ENCODE measurements at places on chromosomes 3 and 15.

GRCh38 chr3:74640211-74640610 is 25.8 kb upstream of the CNTN3 start:
- DNase-seq = no peak

DNA sequence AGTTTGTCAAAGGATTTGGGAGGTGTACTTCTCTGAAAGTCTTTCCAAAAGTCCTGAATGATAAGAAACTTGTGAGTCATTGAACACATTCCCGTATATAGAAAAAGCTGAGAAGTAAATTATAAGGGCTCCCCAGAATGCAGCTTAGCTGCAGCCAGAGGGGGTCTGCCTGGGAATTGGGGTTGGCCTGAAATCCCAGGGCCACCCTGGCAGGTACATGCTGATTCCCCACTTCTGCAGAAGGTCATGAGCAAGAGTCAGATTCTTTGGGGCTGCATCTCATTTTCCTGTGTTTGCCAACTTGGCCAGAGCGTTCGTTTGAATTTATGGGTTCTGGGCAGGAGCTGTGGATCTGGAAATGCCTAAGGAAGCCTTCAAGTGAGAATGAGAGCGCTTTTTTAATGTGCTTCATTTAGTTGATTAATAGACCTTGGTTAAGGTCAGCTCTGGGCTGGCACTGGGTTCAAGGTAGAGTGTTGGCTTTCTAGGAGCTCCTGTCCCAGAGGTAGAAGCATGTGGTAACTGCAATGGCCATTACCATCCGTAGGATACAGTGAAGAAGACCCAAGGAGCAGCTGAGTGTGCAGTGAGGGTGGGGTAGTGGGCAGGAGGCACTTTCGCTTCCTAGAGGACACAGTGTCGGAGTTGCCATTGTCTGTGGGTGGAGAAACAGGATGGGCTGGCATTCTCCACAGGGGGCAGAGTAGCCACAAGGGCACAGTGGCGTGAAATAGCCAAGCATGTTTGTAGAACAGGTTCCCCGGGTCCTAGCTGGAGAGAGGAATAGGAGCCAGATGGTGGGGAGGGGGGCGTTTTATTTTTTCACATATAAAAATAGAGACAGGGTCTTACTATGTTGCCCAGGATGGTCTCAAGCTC is 3.2 kb downstream of the SLC6A6 start:
- no peak for DNase-seq

DNA sequence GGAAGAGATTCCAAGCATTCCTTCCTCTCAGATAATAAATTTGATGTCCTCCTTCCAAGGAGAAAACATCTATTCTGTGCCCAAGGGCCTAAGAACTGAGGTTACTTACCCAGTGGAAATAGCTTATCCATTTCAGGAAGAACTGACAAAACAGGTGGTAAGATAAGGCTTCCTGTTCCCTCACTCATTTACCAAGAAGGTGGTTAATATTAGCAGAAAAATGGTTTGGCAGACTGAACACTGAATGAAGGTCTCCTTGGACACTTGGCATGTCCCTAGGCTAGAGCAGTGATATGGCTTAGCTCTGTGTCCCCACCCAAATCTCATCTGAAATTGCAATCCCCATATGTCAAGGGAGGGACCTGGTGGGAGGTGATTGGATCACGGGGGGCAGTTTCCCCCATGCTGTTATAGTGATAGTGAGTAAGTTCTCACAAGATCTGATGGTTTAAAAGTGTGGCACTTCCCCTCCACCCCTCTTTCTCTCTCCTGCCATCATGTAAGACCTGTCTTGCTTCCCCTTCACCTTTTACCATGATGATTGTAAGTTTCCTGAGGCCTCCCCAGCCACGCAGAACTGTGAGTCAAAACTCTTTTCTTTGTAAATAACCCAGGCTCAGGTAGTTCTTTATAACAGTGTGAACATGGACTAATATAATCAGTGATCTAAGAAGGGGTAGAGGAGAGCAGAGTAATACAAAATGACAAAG is 127.4 kb downstream of the ST8SIA2 start:
- no peak for DNase-seq

DNA sequence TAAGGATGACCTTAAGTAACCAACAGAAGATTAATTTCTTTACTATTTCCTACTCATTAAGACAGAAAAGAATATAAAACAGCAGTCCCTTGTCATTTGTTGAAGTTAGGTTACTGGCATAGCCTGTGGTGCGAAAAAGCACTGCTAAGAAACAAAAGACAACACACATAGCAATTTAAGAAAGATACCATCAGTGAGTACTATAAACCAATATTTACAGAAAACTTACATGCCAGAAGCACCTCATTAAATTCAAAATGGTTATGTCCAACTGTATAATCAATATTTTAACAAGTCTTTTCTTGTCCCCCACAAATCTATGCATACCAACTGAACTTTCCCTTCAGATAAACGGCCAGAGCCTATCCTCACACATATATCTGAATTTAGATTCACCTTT is 42.0 kb downstream of the ANKRD28 start:
- no peak for DNase-seq

DNA sequence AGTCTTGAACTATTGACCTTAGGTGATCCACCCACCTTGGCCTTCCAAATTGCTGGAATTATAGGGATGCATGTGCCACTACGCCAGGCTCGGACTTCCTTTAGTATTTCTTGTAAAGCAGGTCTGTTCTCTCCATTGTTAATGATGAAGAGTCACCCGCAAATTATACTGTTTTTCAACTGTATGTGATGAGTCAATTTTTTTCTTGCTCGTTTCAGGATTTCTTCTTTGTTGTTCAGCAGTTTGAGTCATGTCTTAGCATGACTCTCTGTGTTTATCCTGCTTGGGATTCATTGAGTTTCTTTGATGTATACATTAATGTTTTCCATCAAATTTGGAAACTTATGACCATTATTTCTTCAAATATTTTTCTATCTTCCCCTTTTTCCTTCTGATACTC is 28.9 kb downstream of the GRAMD1C start:
- DNase-seq = no peak

GRCh38 chr3:103269287-103269686 is 834.5 kb downstream of the ZPLD1 start:
- no peak for DNase-seq

- DNase-seq = no peak
These were observed 99.8 kb upstream of the FGF7 start for GRCh38 chr15:49323207-49323606.

DNA sequence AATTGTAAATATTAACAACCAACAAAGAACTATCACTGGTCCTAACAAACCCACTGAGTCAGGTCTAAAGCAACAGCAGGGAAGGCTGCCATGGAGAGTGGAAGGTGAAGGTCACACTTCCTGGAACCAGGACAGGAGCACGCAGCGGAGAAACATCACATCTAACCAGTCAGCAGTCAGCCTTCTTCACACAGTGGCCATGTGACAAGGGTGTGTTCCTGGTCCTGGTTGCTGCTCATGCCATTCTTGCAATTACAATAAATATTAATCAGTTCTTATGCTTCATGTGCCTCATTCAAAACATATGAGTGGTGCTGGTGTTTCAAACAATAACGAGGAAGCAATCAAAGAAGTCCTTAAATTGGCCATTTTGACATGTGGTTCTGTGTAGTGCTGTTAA is 162.8 kb downstream of the ARRDC4 start:
- no peak for DNase-seq

GRCh38 chr3:73661265-73661664 is 36.5 kb upstream of the PDZRN3 start:
- no peak for DNase-seq

DNA sequence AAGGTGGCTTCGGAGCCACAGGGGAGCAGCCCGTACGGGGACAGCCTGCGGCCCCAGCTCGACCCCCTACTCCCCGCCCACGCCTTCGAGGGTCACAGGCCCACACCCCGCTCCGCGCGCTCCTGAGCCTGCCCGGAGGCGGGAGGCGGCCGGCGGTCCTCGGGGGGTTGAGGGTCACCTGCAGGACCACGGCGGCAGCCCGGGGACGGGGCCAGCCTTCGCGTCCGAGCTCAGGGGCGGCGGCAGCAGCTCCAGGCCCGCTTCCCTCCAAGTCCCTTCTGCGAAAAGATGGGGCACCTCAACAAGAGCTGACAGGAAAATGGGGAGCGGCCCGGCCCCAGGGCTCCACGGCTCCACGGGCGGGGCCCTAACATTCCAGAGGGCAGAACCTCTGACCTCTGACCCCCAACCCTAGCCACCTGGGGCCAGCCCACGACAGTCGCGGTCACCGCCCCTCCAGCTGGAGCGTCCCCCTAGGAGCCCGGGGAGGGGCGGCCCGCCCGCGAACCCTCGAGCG is 428 bp downstream of the LYSMD4 start:
- no peak for DNase-seq

GRCh38 chr3:186821429-186822387 is 15.4 kb upstream of the RFC4 start:
- no peak for DNase-seq

- no peak for DNase-seq
These were observed 35.4 kb upstream of the UBE3A start for GRCh38 chr15:25474251-25474650.

- DNase-seq = no peak
These were observed 346.2 kb upstream of the ZNF717 start for GRCh38 chr3:76131396-76132153.

DNA sequence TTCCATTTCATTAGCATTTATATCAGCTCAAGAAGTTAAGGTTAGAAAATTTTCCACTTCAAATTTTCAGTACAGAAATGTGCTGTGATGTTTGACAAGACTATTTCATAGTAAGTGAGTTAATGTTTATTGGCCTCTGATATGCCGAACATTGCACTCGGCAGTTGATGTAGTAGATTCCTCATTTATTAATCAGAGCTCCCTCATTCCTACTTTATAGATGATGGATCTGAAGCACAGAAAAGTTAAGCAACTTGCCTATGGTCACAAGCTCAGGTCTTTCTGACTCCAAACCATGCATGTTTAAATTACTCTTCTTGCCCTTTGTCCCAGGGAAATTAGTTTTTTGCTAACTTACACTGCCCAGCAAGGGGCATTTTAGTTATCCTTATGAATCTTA is 92.0 kb downstream of the ATG7 start:
- DNase-seq = no peak

DNA sequence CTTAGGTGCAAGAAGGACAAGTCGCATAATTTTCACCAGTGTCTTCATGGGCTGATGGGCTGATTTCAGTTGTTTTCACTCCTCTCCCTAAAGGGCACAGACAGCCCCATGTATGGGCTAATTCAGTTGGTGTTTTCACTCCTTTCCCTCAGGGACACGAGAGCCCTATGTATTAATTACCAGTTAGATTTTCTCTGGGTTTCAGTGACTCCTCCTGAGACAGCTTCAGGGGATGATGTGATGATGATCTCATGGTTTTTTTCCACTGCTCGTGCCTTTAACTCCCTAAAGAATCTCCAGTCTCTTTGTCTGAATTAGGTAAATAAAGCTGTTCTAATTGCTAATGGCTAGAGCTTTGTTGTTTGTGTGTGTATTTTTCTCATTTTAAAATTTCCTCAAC is 9.9 kb downstream of the RAMAC start:
- no peak for DNase-seq

DNA sequence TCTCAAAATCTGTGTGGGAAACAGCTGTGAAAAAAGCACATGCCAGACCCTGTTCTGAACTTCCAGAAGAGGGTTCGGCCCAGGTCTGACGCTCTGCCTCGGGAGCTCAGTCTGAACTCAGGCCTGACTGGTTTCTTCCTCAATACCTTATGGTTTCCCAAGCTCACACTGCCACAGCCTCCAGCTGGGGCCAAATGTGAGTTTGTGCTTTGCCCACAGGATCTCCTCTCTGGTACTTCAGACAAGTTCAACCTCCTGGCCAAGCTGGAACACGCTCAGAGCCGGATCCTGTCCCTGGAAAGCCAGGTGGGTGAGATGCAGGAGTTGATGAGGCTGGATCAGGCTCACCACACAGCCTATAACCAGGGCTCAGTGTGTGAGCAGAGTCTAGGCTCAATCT is 33.8 kb downstream of the CYP11A1 start:
- no peak for DNase-seq

GRCh38 chr3:21803604-21804003 is 52.6 kb upstream of the ZNF385D start:
- DNase-seq = no peak

GRCh38 chr15:51077221-51078153 is 17.2 kb downstream of the TNFAIP8L3 start:
- no peak for DNase-seq

DNA sequence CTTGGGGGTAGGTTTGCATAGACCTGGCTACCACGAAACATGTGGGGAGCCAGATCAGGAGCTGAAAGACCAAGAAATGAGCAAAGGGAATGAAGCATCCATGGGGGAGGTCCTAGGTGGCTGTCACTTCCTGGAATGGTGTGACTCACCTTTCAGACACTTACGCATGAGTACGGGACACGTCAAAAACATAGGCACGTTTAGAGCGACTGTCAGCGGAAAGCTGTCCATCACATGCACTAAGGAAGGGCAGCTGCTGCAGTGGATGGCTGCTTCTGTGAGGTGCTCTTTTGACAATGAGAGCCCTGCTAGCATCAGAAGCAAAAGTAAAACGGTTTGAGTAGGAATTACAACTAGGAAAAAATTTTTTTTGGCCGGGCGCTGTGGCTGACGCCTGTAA is 244.6 kb upstream of the CCDC54 start:
- DNase-seq = no peak

DNA sequence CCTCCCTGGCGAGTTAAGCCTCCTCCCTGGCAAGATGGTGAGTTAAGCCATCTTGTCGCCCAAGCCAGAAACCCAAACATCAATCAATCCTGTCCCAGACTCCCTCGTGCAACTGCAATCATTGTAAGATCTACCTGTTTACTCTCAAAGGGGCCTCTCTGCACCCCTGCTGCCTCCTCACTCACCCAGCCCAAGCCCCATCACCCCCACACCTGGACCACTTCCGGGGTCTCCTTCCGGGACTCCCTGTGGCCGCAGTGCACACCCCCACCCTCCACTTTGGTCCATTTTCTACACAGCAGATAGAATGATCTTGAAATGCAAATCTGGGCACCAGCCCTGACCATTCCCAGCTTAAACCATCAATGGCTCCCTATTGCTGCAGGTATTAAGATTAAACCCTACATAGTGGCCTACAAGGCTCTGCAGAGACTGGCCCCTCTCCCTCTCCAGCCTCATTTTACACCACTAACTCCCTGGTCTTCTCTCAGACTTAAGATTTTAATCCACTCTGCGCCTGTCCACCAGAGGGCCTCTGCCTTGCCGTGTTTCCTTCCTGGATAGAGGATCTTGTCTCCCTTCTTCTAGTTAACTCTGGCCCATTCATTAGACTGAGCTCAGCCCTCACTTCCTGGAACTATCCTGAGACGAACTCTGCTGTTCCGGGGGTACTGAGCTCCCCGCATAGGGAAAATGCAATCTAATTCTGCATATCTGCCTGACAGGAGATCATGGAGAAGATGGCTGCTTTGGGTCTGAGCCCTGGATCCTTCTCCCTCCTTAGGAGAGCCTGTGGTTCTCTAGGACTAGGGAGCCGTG is 41.9 kb upstream of the SLC6A1 start:
- no peak for DNase-seq

DNA sequence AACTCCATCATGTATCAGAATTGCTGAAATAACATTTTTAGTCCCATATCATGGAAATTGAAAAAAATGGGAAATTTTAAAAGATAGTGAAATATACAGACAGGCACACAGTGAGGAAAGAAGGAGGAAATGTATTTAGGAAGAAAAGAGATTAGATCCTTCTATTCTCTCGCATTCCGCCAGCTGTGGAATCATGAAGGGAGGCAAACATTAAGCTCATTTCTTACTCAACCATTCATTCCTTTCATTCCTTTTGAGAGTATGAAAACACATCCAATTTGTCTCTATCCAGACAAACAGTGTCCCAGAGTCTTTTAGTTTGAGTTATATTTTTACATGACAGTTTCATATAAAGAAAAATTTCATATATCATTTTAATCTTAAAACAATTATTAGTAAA is 52.5 kb upstream of the KCNMB2 start:
- no peak for DNase-seq

Data from cortex of kidney (tissue), 1 donor.